Stimulated activated CD8-positive, alpha-beta memory T cell treated with anti-CD3 and anti-CD28 coated beads, Interleukin-7, amount 100 ng/mL, for 1 hour (primary cell): ENCODE measurements at places on chromosomes 11 and 22.

DNA sequence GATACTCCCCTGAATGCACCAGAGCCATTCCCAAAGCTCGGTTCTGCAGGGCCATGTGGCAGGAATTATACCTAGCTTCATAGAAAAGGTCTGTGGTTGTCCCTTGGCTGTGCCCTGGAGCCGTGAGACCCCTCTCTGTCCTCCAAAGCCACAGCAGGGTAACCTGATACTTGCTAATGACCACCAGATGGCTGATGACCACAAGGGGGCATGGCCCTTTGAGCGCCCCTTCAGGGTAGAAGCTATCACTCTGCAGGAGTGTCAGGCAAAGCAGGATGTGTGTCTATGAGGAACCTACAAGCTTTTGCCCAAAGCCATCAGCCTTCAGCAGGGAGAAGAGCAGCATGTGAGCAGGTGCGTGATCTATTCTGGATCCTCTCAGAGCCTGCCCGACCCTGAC lies 95.3 kb downstream of the NTM start:
- no peak for DNase-seq

- DNase-seq: no peak
These were observed 6.5 kb upstream of the CYB5R3 start for GRCh38 chr22:42655693-42656092.

GRCh38 chr22:46561435-46561905 lies 24.1 kb upstream of the CELSR1 start:
- no peak for DNase-seq

DNA sequence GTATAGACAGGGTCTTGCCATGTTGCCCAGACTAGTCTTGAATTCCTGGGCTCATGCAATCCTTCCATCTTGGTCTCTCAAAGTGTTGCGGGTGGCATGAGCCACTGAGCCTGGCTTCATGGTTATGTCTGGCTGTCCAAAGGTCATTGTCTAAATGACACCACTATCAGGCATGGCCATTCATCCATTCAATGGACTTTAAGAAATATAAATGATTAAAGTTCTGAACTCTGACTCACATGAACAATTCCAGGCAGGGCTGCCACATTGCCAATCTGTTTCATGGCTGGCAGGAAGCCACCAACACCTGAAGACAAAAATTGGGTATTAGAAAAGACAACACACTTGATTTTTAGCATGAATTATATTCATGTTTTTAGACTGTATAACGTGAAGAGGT lies 4.1 kb downstream of the RTCB start:
- no peak for DNase-seq

GRCh38 chr22:45859231-45860161 lies 117.5 kb downstream of the WNT7B start:
- no peak for DNase-seq

DNA sequence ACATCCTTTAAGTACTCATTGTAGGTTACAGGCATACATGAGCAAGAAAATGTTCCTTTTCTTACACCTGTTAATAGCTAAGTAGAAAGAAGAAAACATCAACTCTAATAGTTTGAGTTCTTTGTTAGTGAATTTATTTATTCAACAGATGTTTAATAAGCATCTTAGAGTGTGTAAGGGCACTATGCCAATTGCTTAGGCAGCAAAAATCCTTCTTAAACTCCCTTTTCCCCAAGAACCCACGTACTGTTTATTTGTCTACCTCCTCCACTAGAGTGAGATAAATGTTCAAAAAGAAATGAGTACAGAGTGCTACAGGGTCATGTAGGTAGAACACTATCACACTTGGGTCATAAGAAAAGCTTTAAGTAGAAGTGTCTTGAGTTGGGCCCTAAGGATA lies 131.4 kb downstream of the CD44 start:
- no peak for DNase-seq

- no peak for DNase-seq
These were observed 12.1 kb upstream of the ARHGAP8 start for GRCh38 chr22:44740307-44740706.

GRCh38 chr11:34513682-34514449 lies at the start of gene ELF5:
Gene ELF5 (minus strand): TSS chr11:34513794. CDS start chr11:34505749, 8,045 bp downstream.
- no peak for DNase-seq

- no peak for DNase-seq
These were observed 988.1 kb downstream of the NTM start for GRCh38 chr11:132358573-132358953.

GRCh38 chr22:44259366-44260215 lies 53.2 kb downstream of the SHISAL1 start:
- no peak for DNase-seq

GRCh38 chr11:2459796-2460531 lies 15.2 kb downstream of the KCNQ1 start:
- DNase-seq: no peak

DNA sequence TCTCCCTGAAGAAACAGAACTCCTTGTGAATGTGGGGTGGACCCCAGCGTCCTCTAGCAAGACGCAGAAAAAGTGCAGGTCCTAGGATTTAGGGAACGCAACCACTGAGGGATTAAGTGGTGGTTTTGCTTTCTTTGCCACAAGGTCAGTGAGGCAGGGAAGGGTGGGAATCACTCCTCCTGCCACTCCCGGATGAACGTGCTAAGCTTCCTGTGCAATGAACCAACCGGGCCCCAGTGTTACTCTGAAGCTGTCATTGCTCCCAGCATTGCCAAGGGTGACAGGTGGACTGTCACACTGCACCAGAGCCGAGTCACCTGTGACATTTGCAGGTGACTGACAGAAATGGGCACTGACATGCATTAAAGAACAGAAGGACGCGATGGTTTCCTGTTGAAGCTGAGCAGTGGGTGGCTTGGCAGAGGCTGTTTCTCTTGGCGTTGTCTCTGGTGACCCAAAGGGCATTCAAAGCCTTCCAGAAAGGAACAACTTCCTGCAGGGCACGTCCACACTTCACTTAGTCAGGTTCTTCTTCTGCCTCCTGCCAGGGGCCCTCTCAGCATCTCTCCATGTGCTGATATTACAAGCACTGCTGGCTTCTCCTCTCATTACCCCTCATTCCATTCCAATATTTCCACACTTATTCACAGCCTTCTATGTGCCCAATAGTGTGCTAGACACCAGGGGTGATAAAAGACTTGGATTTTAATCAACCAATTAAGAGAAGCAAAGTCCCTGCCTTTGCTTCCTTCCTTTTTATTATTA lies 9.7 kb downstream of the KIRREL3 start:
- DNase-seq: no peak

DNA sequence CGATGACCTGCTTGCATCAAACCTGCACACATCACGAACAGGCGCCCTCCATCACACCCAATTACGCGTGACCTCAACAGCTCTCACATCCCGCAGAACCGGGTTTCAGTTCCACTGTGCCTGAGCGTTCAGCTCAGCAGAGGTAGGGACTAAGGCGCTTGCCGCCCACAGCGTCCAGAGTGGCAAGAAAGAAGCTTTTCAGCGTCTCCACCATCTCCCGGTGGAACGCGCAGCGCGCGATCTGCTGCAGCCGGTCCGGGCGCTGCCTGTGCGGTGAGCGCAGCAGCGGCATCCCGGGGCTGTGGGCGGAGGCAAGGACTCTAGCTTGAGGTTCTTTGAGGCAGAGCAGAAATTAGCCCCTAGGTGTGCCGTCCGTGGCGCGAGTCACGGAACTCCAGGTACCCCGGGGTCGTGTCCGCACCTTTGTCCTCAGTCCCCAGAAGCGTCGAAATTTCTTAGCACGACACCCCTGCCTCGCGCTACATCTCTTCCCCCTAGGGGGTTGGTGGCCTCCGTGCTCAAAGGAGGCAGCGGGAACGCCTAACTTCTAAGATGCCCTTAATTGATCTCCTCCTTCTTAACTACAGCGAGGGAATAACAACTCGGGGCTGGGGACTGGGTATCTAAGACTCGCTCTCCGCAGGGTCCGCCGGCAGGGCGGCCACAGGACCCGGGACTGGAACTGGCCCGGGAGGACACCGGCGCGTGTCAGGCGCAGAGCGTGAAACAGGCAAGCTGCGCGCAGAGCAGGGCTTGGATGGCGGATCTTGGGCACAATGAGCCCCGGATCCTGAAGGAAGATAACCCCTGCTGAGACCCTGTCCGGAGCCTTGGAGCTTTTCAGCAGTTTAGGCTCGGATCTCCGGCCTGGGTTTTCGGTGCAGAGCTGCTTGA lies 1.7 kb upstream of the CALCA start:
- DNase-seq: no peak

- DNase-seq: no peak
These were observed 22.6 kb upstream of the IRAG1 start for GRCh38 chr11:10716122-10716521.

DNA sequence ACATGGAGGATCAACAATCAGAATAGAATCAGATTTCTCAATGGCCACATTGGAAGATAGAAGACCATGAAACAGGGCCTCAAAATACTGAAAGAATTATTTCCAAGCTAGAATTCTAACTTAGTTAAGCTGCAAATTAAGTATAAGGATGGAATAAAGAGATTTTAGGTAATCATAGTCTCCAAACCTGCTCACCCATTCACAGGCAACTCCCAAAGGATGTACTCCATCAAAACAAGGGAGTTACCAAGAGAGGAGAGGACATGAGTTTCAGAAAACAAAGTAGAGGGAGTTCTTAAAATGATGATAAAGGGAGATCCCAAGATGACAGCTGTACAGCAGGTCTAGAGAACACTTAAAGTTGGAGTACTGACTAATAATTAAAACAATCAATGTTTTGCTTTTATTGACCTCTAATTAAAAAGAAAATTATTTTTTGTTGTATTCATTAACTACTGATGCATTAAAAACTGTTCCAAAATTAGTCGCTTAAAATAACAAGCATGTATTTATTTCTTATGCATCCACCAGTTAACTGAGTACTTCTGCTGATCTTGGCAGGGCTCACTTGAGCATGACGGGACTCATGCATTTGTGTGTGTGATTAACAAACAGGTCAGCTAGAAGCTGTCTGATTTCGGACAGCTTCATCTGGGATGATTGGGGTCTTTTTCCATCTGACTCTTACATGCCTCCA lies 95.6 kb downstream of the CD44 start:
- DNase-seq: no peak

DNA sequence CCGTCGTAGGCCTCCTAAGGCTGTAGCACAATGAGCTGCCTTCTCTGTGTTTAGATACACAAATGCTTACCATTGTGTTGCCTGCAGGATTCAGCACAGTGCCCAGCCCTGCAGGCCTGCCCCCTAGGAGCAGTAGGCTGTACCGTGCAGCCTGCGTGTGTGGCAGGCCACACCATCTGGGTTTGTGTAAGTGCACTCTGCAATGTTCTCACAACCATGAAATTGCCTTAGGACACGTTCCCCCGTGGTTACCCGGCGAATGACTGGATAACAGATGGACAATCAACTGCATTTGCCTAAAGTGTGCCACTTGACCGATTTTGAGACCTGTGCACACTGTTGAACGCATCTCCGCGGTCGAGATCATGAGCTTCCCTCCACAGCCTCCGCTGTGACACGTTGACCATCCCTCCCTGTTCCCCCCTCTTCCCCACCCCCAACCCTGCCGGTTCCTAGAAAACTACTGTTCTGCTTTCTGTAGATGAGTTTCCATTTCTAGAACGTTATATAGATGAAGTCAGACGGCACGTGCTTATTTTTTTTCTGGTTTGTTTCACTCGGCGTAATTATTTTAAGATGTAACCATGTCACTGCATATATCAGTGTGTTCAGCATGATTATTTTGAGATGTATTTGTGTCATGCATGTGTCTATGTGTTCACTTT lies 22.2 kb upstream of the CTSD start:
- DNase-seq: no peak

DNA sequence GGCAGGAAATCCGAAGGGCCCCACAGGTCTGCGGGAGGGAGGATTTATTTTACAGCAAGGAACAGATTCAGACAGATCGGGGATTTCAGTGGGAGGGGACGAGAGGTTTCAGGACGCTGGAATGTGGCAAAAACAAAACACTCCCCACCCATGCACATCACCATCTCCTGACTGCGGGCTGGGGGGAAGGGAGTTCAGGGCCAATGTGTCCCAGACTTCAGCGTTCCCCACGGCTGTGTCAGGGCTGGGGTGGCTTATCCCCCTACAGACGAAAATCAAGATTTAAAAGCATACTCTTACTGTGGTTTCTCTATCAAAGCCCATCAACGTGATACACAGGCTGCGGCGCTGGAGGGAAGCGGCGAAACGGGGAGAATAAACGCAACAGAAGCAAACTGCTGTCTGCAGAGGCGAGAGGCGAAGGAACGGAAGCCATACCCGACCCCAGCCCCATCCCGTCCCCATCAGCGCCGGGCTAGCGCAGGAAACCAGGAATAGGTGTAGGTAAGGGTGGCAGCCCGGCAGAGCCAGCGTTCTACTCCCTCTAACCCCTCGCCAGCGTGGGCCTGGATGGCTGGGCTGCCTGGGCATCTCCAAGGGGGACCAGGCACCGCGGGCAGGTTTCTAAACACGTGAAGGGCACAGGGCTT lies 2.7 kb downstream of the TENM4 start:
- no peak for DNase-seq

DNA sequence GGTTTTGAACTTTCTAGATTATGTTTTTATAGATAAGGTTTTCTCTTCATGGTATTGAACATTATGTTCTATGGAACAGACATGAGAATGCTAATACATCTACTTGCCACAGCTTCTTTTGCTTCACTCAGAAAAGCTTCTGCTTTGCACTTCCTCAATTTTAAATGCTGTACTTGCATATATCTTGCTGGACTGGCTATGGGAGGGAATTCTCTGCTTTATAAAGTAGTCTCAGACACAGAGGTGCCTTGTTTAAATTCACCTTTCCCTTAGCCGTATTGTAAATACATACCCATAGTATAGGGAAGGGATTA lies 173.9 kb downstream of the DDX10 start:
- DNase-seq: no peak

GRCh38 chr11:46485856-46486443 lies 94.4 kb upstream of the CHRM4 start:
- DNase-seq: no peak

- no peak for DNase-seq
These were observed 8.9 kb downstream of the TRPM5 start for GRCh38 chr11:2435288-2436012.

DNA sequence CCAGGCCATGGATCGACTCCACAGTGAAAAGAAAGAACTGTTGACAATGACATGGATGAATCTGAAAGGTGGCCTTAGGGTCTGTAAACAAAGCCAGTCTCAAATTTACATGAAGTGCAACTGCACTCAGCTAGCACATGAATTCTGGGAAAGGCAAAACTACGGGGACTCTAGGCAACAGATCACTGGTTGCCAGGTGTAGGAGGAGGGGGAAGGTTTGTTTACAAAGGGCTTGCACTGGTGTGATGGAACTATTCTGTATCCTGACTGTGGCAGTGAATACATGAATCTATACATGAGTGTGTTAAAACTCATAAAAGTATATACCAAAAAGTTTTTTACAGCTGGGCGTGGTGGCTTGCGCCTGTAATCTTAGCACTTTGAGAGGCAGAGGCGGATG lies 27.3 kb downstream of the ALX4 start:
- no peak for DNase-seq

DNA sequence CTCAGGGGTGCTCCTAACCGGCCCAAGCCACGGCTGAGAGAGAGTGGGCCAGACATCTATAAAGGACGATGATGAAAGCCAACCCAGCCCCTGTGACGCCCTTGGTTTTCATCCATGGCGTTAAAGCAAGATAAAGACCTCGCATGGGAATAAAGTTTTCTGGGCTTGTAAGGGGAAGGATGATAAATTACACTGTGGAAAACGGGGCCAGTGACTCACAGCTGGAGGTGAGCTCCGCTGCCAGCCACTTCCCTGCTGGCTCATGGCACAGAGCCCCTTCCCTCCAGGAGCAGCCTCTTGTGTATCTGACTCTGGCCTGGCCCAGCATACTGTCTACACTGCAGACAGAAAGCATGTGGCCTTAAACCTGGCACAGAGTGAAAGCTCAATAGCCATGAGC lies 503.2 kb upstream of the B3GAT1 start:
- DNase-seq: no peak
